ENCODE measurements at places on chromosomes 4 and X.

DNA sequence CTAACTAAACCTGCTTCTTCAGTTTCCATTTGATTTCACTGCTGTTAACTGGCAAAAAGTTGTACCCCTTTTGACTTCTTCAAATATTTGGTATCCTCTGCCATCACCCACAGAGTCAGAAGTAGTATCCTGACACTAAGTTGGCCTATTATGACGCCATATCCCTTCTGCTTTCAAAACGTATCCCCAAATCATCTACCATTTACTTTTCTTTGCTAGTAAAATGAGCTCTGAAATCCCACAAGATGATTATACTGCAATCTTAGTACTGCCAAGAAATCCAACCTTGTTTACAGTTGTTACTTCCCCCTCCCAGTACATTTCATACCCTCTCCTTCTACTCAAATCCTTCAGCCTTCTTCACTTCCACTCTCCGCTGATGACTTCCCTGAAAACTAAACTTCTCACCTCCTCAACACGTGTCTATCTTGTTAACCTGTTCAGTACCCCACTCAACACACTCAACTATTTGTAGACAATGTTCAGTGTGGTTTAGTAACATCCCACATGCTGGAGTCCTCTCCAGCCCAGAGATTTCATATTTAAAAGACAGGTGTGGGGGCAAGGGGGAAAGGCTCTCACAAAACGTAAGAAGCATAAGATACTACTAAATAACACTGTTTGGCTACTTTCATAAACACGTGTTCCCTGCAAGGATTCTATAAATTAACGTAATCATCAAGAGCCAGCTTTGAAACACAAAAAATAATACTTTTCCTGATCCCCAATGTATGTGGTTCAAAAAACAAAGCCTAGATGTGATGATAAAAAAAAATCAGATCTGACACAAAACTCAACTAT lies 1.3 kb downstream of the NAF1 start:
- no peak for DNase-seq

GRCh38 chr4:7778510-7779431 lies 160.9 kb downstream of the AFAP1 start:
- peak; percentile 56 for DNase-seq

DNA sequence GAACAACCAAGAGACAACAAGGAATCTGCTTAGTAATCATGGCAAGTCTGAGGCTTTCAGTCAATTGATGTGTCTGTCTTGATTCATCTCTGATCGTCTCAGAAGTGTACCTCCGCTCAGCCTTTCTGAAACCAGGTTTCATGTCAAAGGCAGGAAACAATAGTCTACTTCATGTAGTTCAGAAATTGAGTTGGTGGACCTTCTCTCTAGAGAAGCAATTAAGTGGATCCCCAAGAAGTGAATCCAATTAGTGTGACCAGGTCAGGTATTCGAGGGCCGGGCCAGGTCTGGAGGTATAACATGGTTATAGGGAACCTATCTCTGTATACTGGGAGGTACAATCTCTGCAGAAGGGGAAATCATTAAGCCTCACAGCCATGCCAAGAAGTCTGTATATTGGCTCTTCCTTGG lies 32.0 kb downstream of the DAPP1 start:
- DNase-seq = no peak

DNA sequence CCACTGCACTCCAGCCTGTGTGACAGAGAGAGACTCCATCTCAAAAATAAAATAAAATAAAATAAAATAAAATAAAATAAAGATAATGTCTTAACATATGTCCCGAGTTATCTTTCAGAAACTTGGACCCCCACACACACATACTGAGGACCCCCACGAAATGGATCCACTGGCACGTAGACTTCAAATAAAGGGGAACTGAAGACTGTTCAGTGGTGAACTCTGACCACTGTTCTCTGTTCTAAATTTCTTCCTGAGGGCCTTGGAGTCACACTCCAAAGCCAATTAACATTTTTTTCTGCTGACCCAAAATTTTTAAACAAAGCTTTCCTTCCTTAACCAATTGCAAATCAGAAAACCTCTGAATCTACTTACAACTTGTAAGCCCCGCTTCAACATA lies 43.5 kb upstream of the PRDX4 start:
- no peak for DNase-seq

All from AG08396 (cell line).